COR-L47 (cell line): ENCODE measurements at places on chromosomes 3 and 15.

GRCh38 chr3:179286331-179286730 lies 35.4 kb upstream of the KCNMB3 start:
- no peak for DNase-seq

GRCh38 chr3:72275331-72275751 lies 490.4 kb upstream of the PROK2 start:
- DNase-seq = no peak

DNA sequence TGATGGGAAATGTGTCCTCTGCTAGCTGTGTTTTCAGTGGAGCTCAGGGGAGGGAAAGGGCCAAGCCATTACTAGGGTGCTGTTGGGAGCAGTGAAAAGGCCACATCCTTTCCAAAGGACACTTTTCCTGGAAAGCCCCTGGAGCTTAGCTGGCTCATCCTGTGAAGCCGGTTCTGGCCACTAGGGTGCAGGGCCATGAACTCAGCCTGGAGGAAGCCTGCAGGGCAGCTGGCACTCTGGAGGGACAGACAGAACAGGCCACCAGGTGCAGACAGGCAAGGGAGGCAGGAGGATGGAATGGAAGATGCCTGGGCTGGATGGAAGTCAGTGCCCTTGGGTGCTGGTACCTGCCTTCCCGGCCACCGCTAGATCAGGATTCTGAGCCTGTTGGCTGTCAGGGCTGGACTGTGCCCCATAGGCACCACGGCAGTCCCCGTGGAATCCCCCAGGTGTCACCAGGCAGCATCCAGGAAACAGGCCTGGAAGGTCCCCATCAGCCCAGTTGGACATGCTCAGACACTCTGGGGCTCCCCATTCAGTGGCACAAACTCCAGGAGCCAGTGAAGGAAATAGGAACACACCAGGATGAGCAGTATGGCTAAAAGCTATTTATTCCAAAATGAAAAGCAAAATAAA lies 76.2 kb upstream of the C2CD4B start:
- no peak for DNase-seq

DNA sequence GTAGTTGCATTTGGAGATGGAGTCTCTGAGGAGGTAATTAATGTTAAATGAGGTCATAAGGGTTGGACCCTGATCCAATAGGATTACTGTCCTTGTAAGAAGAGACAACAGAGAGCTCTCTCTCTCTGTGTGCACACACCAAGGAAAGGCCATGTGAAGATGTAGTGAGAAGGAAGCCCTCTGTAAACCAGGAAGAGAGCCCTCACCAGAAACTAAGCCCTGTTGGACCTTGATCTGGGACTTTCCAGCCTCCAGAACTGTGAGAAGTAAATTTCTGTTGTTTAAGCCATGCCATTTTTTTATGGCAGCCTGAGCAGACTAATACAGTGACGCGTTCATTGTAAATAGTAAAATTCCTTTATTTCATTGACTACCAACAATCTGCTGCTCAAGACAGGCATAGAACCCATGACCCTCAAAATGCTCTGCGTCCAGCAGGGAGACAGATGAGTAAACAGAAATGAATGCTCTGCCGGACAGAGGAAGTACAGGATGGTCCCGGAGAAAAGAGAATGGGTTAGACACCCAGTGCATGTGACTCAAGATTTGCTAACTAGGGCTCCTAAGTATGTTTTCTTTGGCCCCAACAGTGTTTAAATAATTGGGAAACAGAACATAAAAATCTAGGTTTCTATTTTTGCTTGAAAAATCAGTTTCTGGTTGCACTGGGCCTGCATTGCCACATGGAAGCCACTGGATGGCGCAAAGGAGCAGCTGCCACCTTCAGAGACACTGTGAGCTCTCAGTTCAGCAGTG lies 37.9 kb upstream of the TNFAIP8L3 start:
- DNase-seq = peak; percentile 6

DNA sequence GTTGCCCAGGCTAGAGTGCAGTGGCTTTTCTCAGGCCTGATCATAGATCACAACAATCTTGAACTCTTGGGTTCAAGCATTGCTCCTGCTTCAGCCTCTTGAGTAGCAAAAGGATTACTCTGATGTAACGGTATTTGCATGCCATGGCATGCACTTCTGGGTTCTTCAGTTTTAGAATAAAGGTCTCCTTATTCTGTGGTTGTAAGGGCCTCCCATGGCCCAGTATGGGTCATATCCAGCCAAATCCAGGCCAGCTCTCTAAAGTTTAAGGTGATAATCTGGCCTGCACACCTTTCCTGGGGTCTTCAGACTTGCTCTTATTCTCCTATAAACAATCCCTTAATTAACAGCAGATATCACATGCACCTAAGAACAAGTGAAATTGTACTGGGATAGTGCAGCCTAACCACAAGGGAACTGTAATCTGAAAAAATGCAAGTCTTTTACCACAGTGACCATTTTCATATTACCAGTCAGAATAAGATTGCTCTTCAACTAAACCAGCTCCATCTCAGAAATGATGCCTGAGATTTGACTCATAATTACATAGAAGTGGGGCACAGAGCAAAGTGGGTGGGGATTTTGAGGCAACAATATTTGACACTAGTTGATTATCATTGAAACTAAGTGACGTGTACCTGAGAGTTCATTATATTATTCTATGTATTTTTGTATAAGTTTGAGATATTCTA lies 25.4 kb downstream of the COMMD2 start:
- no peak for DNase-seq

DNA sequence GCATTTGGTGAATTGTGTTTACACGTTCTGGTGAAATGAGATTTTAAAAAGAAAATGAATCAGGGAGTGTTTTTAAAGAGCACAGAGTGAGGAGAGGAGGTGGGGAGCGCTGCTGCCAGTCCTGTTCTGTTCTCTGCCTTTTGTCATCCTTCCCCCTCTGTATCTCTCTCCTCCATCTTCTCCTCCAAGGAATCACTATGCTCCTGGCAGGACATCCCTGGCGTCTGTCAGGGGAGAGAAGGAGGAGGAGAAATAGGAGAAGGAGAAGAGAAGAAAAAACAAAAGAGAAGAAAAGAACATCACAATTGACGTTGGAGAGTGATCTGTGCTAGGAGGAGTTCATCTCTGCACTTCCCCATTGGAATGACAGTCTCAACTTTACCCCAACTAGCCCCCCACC lies 627.6 kb upstream of the TBL1XR1 start:
- DNase-seq = no peak

DNA sequence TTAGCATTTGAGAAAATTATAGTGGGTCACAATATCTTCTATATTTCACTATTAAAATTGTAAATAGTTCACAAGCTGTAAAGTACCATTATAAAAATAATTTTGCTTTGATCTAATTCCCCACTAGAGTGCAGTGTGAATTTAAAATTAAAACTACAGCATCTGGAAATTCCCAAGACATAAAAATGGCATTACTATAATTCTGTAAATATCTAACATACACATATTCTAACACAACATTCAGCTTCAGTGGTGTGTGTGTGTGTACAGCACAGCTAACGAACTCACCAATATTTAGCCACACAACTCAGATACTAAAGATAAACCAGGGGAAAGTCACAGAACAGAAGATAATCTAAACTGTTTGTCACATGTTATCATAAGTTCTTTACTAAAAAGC lies 424.9 kb upstream of the ZNF385D start:
- no peak for DNase-seq

- DNase-seq = no peak
Observed at GRCh38 chr3:14146381-14147065, 21.7 kb downstream of the TMEM43 start.

- no peak for DNase-seq
Observed at GRCh38 chr3:193714523-193715137, 121.6 kb downstream of the OPA1 start.
